HepG2 (cell line): ENCODE measurements at places on chromosomes 12 and 14.

DNA sequence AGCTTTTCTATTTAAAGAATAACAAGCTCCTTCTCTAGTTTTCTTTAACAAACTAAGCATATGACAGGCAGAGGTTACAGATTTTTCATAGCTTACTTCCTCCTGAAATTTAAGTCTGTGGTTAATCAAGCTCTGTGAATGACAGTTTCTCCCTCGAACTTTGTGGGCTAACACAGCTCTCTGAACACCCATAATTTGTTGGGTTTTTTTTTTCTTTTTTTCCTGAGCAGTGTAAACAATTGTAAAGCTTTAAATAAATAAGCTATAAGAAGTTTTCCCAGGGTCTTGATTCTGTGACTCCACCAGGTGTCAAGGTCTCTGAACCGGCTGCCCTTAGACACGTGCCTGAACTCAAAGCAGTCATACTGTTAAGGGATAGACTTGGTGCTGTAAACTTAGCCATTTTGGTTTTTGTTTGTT lies 128.1 kb upstream of the AMIGO2 start:
- no peak for DNase-seq

DNA sequence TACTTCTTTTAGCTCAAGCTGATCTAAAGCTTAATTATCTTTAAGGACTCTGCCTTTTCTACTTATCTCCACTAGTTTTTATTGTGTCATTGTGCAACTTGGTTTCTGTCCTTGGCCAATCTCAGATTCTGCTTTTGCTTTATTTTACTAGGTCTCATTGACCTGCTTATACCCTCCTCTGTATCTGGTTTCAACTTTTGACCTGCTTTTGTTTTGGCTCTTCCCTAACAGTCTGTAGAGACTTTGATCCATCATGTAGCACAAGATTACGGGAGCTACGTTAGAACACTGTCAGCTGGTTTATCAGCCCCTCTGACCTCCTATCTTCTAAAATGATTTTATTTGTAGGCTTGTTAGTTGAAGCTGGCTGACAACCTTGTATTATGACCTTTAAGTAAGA lies 43.6 kb downstream of the ZCRB1 start:
- peak; percentile 6 for DNase-seq

DNA sequence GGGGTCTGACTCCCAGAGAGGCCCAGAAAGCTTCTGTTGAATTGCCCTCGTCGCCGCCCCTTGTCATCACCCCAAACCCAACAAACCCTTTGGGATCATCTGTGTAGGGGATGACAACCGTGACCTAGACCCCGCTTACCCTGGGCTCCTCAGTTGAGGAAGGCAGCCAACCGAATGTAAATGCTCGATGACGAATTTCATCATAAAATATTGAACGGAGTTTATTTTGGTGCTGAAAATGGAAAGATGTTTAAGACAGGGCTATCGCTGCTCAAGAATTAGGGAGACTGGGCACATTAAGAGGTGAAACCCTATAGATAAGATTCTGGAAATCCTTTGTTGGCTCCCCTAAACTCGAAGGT lies 512 bp downstream of the ACTR10 start:
- no peak for DNase-seq

GRCh38 chr12:4720637-4720995 lies 416 bp downstream of the GALNT8 start:
- no peak for DNase-seq

- no peak for DNase-seq
Observed at GRCh38 chr14:59309291-59309900, 120.9 kb downstream of the DAAM1 start.

DNA sequence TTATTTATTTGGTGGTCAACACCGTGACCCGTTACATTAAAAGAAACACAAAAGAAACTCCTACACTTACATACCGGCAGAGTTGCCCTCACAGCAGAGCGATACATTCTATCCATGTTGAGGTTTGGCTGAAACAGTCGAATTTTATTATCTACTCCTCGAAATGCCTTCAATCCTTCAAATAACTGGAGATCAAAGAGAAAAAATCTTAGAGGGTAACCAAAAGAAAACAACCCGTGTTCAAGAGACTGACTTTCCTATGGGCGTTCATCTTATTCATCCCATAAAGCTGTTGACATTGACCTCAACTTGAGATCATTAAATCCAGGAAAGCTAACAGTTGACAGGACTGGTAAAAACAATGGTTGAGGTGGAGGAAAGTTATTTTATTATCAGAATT lies 67.7 kb downstream of the BCAT1 start:
- no peak for DNase-seq

- DNase-seq: no peak
Observed at GRCh38 chr14:39755269-39755878, 323.1 kb upstream of the FBXO33 start.

GRCh38 chr14:23657959-23658470 lies 21.9 kb downstream of the DHRS2 start:
- DNase-seq: no peak

GRCh38 chr12:50638482-50638880 lies 125.4 kb upstream of the ATF1 start:
- no peak for DNase-seq

- DNase-seq: no peak
Observed at GRCh38 chr12:97921979-97922722, 459.5 kb downstream of the RMST start.

GRCh38 chr14:100775831-100776591 lies 49.3 kb downstream of the DLK1 start:
- no peak for DNase-seq

DNA sequence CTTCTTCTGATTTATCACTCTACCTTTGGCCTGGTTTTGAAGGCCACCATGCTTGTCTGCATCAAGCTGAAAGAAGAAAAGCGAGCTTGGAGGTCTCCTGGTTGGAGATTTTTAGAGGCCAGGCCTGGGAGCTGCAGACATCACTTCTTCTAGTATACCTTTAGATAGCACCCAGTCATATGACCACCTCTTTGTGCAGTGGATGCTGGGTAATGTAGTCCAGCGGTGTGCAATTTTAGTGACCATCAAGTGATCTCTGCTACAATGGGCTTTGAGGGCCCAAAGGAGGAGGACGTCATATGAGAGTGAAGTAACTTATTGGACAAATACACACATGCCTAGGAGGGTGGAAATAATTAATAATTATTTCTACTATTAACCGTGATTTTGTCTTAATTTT lies 15.2 kb upstream of the WNT5B start:
- DNase-seq: no peak

GRCh38 chr12:83954956-83955601 lies 957.5 kb downstream of the SLC6A15 start:
- DNase-seq: no peak

DNA sequence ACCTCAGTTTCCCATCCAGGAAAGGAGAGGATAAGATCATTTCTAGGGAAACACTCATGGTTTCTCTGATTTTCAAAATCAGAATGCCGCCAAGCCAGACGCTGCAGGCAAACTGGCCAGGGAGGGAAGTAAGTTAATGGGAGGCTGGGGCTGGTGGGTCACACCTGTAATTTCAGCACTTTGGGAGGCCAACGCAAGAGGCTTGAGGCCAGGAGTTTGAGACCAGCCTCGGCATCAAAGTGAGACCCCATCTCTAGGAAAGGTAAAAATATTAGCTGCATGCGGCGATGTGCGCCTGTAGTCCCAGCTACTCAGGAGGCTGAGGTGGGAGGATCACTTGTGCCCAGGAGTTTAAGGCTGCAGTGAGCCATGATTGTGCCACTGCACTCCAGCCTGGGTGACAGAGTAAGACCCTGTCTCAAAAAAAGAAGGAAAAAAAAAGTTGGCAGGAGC lies 587 bp downstream of the SELPLG start:
- DNase-seq: no peak

- DNase-seq: no peak
Observed at GRCh38 chr12:93242154-93242972, 135.4 kb upstream of the NUDT4 start.

GRCh38 chr12:59715434-59715833 lies 119.6 kb downstream of the SLC16A7 start:
- peak; percentile 9 for DNase-seq

DNA sequence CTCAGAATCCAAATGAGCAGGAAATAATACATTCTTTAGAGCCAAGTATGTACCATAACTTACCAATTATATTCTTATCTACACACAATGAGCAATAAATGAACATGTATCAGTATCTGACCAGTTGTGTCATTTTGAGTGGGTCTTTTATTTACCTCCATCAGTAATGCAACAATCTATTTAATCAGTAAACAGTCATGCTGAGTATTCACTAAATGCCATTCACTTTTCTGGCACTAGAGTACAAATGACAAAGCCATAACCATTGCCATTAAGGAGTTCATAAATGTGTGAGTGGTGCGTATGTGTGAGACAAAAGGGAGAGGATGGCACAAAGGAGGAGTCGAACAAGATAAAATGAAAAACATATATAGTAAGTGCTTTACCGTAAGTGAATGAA lies 1.5 kb upstream of the STRAP start:
- no peak for DNase-seq

DNA sequence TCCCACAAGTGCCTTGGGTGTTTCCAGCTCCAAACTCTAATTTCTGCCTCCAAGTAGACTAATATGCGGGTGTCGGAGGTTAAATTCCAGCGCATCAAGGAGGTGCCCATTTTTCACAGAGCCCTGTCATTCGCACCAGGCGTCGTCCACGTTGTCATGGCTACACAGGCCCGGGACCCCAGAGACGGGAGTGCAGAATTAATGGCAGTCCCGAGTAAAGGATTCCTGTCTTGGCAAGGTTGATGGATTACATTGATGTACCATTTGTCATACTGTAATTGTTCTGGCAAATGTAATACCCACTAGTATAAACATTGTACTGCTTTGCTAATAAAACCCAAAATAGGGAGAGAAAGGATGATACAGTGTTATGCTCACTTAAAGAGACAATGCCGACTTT lies 222.9 kb upstream of the MYL2 start:
- DNase-seq: no peak

GRCh38 chr12:58882826-58883225 lies 37.5 kb downstream of the LRIG3 start:
- no peak for DNase-seq

DNA sequence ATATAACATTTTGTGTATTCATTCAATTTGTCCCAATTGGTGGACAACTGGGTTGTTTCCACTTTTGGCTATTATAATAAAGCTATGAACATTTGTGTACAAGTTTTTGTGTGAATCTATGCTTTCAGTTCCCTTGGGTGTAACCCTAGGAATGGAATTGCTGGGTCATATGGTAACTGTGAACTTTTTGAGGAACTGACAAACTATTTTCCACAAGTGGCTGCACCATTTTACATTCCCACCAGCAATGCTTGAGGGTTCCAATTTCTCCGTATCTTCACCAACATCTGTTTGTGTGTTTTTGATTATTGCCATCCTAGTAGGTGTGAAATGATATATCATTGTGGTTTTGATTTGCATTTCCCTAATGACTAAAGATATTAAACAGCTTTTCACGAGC lies 13.0 kb downstream of the LPCAT3 start:
- DNase-seq: no peak

DNA sequence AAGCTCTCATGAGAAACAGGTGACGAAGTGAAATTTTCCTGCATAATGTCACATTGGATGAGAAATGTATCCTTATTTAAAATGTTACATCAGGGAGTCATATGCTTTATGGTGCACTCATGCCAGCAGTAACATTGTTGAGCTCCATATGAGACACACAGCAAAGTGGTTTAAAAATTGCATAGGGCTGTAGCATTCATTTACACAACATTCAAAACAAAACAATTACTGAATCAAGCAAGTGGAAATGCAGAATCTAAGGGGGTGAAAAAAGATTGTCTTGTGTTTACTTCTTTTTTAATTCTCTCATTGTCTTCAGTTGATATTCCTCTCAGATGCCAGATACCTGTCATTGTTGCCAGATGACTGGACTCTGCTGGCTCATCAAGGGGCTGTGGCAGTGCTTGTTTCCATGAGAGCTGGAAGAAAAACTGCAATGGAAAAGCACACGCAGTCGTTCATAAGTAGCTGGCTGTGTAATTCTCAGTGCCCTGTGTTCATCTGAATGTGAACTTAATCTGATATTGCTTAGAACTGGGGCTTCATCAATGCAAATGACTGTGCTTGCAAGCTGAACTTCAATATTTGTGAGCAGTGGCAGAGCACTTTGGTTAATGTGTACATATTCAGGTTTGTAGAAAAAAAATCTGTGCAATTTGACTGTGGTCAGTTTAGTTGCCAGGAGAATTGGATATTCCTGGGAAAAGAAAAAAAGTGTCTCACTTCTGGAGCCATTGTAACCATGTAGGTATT lies 305.6 kb downstream of the RAD51B start:
- DNase-seq: peak; percentile 20

DNA sequence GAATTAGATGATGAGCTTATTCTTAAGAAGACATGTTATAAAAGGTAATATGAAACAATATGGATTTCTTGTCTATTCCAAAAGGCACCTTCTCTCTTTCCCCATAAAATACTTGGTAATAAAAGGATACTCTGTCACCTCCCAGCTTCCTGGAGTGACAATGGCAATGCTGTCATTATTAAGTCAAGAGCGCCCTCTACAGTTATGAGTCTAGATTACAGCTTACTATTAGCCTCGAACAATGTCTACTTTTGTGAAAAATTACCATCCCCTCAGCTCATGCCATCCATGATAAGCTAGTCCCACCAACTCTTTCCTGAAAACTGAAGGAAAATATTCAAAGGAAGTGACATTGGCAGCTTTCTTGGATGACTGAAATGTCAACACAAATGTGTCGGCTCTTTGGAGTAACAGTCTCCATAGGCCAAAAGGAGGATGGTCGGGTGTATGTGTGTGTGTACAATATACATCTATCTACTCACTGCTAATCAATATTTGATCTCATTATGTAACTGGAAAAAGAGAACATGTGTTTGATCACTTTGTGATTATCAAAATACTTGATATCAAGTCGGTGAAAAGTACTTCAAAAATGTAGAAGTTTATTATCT lies 48.7 kb upstream of the CDKN3 start:
- DNase-seq: peak; percentile 75

DNA sequence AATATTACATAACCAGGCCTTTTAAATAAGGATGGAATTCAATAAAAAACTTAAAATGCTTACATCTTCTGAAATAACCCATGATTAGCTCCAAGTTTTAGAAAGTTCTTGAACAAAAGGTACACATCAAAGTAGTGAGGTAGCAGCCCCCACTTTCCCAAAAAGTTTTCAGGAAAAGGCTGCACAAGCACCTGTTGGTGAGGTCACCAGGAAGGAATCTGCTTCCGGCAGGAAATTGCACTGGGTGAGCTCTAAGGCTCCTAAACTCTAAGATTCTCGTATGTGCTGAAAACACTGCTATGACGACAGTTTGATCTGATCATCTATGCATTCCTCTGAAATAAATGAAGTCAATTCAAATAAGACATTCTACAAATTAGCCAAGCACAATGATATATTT lies 34.3 kb upstream of the TTC7B start:
- peak; percentile 30 for DNase-seq

- DNase-seq: no peak
Observed at GRCh38 chr12:110613071-110613770, 708 bp upstream of the TCTN1 start.

GRCh38 chr14:97713023-97713422 lies 915.8 kb downstream of the VRK1 start:
- no peak for DNase-seq

DNA sequence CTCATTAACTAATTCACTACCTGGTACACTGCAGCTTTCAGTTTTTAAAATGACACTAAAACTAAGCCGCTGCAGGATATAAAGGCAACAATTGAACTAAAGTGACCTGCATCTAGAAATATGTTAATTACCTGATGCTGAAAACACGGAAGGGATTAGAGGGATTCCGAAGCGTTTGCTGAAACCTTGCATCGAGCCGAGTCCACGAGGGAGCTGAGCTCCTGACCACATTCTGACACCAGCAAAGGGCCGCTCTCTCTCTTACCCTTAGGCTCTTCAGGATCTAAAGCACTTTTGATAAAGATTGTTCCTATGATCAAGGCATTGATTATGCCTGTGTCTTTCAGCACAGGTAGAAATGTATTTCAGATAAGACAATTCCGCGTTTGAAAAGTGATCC lies 59.5 kb upstream of the CDKN3 start:
- DNase-seq: no peak
